T-helper 2 cell (primary cell): ENCODE measurements at places on chromosomes 1 and 21.

DNA sequence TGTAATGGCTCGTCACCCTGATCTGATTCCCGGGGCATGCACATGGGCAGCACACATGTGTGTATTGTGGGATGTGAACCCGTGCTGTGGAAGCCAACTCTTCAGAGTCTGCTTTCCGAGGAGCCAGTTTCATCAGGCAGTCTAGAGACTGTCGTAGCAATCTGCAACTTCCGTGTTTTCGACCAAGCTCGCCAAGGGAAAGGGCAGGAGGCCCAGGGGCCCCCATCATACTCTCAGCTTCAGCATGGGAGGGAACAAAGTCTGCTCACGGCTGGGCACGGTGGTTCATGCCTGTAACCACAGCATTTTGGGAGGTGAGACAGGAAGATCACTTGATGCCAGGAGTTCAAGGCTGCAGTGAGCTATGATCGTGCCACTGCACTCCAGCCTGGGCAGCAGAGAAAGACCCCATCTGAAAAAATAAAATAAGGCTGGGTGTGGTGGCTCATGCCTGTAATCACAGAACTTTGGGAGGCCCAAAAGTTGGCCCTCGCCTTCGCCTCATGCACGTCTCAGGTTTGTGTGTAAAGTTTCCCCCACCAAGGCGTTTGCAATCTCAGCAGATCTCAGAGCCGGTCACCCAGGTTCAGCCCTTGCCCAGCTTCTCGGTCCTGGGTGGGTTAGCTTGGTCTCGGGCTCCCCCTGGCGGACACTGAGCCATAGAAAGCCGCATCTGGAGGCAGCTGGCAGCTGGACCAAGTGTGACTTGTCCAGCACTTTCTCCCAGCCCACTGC is 48.5 kb upstream of the SLC25A33 start:
- DNase-seq: peak; percentile 63

DNA sequence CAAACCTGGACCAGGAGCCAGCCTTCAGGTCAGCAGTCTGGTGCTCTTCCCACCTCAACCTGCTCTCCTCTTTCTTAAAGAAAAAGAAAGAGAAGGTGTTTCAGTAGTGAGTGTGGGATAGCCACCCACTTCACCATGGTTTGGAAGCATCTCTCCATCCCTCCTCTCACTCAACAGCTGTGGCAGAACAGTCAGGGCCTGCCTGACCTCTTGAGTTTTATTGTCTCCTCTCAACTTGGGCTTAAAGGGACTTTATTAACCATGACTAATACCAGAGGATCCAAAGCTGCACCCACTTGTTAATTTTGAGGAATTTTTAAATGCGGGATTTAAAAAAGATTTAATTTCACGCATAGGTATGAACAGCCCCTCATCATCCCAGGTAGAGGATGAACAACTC is 570 bp upstream of the VASH2 start:
- no peak for DNase-seq

DNA sequence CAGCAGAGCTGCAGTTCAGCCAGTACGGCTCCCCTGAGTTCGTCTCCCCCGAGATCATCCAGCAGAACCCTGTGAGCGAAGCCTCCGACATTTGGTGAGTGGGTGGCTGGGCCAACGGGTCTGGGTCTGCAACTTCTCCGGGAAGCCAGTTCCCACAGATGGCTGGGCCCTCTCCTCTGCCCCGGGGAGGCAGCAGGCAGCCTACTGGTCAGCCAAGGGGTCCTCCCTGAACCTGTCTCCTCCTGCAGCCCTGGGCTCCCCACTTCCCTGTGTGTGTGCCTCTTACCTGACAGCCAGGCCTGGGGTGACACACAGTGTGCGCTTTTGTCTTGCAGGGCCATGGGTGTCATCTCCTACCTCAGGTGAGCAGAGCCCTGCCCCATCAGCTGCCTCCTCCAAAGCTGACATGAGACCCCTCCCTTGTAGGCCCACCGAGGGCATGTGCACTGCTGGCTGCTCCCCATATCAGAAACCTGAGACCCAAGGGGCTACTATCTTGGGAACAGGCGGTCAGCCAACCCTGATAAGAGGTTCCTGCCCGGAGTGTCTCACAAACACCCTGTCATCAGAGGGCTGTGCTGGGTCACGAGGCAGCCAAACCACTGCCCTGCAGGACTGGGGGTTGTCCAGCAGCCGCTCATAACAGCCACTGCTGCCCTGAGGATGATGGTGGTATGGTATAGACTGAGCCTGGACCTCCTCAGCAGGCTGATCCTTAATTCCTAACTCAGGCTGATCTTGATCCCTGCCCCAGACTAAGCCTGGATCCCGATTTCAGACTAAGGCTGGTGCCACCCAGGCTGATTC is 37.6 kb downstream of the TRIM11 start:
- DNase-seq: no peak

DNA sequence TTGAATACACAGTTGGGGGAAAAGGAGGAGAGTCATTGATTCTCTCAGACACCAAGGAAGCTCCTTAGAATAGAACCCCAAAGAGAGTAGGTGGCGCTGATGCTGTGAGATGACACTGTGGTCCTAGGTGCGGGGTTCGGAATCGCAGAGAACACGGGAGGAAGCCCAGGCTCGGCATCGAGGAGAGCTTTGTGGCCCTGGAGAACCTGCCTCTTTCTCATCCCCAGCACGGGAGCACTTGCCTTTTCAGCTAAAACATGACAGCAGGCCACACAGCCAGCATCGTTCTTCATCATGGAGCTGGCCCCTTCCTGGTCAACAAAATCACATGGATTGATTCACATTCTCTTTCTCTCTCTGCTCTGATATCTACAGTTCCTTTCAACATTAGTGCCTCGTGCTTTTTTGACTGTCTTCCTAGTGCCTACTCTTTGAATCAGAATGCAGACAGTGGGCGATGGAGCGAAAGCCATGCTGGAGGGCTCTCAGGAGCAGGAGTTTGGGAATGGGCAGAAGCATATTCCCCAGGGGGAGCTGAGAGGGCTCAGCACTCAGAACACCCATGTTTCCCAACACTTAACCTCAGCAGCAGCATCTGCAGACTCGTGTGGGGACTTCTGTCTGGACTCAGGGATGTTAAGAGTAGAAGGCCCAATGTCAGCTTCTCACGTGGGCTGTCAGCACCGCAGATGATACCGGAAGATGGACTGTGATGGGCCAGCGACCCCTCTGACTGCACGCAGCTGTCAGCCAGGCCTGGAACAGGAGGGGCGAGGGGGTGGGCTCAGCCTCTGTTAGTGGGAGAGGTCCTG is 539.4 kb downstream of the KIF26B start:
- no peak for DNase-seq

DNA sequence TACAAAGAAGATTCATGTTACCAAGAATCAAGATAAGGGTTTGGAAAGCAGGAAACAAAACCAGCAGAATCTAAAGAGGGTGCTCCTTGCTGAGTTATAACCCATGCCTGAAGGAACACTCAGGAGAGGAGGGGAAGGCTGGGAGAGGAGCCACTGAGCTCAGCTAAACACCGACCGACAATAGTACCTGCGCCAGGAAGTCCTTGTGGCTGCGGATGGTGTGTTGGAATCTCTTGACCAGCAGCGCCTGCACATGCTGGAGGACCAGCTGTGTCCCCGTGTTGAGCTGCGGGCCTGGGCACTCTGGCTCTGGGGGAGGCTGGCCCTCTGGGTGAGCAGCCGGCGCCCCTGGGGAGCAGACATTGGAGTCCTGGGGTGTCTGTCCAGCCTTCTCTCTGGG is 89.4 kb downstream of the ABCA4 start:
- DNase-seq: no peak

- no peak for DNase-seq
These were observed 15.0 kb upstream of the HMGN1 start for GRCh38 chr21:39363607-39364555.

DNA sequence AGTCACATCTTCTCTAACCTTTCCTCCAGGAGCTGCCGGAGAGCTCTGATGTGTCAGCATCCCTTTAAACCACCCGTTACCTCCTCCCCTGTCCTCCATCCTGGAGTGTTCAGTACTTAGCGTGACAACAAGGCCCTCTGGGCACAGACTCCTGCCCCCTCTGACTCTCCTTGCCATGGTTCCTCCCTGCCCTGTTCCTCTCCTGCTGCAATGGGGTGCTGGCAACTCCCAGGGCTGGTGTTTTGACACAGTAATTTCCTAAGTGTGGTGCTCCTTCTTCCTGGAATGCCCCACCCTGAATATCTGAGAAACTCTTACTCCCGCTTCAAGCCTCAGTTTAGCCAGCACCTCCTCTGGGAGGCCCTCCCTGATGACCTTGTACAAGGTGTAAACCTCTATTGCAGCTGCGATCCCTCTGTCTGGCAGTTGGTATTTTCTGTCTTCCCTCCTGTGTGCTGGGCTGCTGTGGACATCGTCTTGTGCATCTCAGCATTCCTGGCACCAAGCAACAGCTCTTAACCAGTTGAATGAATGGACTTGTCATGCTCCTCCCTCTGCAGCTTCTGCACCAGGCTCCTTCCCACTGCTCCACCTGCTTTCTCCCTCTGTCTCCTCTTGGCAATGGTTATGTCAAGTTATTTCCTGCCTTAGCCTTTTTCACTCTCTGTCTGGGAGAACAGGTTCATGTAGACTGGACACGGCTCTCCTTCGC is 48.2 kb upstream of the ETV3 start:
- no peak for DNase-seq

GRCh38 chr1:110756506-110756905 is 81.8 kb upstream of the KCNA3 start:
- DNase-seq: no peak

- no peak for DNase-seq
These were observed 389.7 kb downstream of the LMO4 start for GRCh38 chr1:87718241-87718950.
